ENCODE measurements at places on chromosomes 1 and 21.

DNA sequence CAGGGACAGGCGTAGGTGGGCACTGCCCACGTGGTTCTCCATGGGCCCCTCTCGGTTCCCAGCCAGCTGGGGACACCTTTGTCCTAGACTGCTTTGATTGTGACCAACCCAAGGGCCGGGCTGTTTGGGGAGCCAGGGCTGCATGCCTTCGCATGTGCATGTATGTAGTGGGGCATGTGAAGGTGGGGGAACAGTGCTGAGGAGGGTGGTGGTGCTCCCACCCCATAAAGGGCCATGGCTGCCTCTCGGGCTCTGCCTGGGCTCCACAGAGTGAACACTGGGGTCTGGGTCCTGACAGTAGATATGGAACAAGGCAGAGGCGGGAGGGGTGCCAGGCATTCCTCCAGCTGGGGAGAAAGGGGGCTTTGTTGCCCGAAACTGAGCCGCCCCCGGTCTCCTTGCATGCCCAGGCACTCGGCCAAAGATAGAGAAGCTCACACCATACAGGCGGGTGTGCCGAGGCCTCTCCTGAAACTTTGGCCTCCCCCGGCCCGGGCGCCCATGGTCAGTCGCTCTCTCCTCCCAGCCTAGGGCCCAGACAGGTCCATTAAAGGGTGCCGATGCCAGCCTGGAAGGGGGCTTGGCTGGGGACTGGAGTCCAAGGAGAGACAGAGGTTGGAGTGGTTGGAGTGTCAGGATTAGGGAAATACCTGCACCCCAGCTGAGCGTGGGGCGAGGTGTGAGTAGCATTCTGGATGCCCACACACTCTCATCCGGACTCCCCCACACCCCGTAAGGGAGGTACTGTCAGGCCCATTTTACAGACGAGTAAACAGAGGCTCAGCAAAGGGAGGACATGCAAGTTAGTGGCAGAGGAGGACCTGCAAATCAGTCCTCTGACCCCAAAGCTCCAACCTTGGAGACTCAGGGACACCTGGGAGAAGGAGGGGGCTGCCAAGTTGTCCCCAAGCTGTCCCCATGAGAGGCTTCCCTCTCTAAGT is 41.1 kb downstream of the EPHA2 start:
- no peak for DNase-seq

GRCh38 chr1:66553846-66554245 is 19.9 kb downstream of the SGIP1 start:
- no peak for DNase-seq

GRCh38 chr1:47031585-47031984 is 8.1 kb downstream of the CYP4X1 start:
- no peak for DNase-seq

DNA sequence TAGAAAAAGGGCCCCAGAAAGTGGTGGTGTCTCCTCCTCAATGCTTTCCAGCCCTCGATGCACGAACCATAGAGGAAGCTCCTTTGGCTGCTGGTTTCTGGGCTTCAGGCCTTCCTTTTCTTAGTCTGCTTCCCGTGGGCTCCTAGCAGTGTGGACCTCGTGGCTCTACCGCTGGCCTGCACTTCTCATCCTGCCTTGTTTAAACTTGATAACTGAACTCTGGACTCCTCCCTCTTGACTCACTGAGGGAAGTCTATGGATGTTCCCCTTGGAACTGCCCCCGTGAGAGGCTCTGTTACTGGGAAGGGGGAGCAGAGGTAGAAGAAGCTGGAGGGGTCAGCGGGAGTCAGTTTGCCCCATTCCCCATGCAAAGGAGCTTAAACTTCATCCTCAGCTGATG is 75.3 kb upstream of the WDR26 start:
- no peak for DNase-seq

- DNase-seq: no peak
Measured at GRCh38 chr21:18677632-18678031, 274.0 kb upstream of the TMPRSS15 start.

- no peak for DNase-seq
Measured at GRCh38 chr1:3314491-3315381, 139.7 kb upstream of the ARHGEF16 start.

GRCh38 chr1:152444045-152444444 is 30.0 kb upstream of the CRNN start:
- no peak for DNase-seq

DNA sequence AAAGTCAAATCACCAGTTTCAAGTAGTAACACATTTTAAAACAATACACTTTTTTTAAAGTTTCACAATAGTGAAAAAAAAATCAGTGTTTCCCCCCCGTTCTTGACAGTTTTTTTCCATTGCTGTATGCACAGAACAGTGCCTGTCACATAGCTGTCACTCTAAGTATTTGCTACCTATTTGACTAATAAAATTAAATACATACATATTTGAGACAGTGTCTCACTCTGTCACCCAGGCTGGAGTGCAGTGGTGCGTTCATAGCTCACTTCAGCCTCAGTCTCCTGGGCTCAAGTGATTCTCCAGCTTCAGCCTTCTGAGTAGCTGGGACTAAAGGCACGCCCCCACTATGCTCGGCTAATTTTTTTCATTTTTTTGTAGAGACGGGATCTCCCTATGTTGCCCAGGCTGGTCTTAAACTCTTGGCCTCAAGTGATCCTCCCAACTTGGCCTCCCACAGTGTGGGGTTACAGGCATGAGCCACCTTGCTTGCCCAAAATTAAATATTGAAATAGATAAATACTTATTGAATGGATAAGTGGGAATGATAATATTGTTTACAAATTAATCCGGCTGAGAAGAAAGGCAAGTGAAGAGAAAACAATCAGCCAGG is 12.6 kb upstream of the RHBG start:
- no peak for DNase-seq
